Activated CD8-positive, alpha-beta memory T cell treated with anti-CD3 and anti-CD28 coated beads, Interleukin-2, amount 50 U/mL, for 48 hours (primary cell): ENCODE measurements at places on chromosomes 16 and 17.
A peak's percentile ranks its signal among the peaks of the same experiment; 100 is the strongest.

GRCh38 chr16:30982548-30983288, 2.3 kb upstream of the HSD3B7 start:
- no peak for DNase-seq

DNA sequence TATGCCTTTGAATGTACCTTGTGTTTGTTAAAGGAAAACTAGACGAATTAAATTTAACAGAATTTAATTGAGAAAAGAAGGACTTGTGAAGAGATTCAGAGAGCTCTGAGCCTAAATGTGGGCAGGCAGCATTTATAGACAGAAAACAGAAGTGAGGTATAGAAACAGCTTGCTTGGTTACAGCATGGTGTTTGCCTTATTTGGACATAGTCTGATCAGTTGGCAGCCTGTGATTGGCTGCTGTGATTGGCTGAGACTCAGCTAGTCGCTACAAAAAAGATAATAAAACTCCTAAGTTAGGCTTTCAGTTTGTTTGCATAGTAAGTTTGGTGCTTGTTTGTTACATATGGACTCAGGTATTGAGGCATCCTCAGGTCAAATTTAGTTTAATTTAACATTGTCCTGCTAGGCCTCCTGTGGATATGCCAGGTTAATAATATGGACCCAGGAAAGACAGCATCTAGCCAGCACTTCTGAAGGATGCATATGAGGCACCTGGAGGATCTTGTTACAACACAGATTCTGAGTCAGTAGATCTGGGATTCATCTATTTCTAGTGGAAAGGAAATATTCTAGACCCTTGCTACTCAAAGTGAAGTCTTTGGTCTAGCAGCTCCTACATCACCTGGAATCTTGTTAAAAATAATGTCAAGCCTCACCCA, 43.4 kb downstream of the SLFN5 start:
- no peak for DNase-seq

DNA sequence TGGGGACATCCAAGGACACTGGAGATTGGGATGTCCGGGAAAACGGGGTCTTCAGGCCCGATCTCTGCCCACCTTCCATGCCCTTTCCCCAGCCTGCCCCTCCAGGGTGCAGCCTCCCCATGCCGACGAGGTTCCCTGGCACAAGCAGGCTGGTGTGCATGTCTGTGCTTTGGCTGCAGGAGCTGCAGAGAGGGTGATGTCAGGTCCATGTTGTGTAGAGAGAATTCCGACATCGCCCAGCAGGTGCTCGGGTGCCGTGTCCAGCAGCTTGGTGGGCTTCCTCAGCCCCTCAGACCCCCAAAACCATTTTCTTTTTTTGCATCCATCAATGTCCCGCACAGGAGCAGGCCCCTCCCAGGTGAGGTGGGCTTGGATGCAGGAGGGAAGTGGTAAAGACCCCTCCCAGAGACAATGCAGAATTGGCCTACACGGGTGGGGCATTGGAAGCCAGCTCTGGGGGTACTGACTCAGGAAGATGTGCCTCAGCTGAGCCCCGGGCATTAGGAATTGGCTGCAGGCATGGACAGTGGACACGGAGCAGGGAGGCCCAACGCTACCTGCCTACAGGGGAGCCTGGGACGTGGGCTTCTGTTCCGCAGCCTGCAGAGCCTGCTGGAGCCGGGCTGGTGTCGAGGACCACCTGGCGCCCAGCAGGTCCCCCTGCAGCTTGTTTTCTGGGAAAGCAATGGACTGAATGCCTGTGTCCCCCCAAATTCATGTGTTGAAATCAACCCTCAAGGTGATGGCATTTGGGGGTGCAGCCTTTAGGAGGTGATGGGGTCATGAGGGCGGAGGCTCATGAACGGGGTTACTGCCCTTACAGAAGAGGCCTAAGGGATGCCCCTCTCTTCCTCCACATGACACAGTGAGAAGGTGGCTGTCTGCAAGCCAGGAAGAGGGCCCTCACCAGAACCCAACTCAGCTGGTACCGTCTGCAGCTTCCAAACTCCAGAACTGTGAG, 97.5 kb downstream of the METRNL start:
- DNase-seq = peak; percentile 33

- DNase-seq = no peak
Observed at GRCh38 chr16:8798174-8798527, 512 bp downstream of the PMM2 start.

DNA sequence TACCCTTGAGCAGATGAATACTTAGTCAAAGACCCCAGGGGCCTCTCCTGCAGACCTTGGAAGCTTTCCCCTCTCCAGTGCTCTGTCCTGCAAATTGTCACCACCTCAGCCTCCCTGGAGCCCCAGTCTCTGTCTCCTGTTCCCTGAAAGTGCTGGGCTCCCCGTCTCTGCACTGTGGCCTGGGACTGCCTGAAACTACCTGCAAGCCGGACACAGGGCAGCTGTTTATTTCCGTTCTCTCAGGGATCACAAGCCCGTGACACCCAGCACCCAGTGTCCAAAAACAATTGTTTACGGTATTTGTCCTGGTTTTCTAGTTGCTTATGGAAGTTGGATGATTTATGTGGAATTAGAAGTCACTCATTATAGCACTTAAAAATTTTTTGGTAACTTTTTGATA, 81.6 kb upstream of the CHMP6 start:
- no peak for DNase-seq

- DNase-seq = no peak
Observed at GRCh38 chr17:40951011-40951622, 13.7 kb upstream of the KRT23 start.

DNA sequence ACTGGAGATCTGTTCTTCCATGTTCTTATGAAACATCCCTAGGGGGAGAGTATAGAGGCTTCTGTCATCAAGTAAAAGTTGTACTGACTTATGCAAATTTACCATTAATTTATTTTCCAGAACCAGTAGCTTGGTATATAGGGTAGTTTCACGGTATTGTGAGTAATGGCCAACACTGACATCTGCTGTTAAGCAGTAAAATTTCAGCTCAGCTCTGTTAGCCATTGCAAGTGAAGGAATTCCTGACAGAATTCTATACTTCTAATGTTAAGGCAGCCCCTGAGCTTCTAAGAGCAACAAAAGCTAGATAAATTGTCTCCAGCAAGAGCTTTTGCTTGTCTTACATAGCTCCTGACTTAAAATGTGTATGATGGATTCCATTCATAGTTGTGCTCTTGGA, 613.5 kb upstream of the C16orf82 start:
- DNase-seq = no peak

GRCh38 chr17:7408863-7409262, 1.2 kb downstream of the NLGN2 start:
- no peak for DNase-seq

DNA sequence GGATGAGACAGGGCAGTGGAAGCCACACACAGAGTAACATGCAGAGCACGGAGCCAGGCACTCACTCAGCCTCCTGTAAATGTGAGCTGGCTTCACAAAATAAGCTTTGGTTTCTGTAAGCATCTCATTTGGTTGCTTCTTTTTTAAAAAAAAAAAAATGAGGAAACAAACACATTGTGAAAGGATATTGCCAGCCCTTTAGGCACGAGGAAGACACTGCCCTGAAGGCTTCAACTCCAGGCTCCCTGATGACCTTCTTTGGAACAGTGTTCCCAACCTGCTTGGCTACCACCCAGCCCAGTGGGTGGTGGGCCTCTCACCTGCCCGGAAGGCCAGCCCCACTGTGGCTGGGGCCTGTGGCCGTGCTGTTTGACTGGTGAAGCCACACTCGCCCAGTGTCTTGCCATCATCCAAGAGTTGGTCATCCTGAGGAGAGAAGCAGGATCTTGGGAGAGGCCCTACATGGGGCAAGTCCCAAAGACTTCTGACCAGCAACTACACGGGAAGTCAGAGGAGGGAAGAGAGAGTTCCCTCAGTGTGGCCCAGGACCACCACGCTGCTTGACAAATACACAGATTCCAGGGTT, 1.9 kb downstream of the ELOB start:
- DNase-seq = no peak

DNA sequence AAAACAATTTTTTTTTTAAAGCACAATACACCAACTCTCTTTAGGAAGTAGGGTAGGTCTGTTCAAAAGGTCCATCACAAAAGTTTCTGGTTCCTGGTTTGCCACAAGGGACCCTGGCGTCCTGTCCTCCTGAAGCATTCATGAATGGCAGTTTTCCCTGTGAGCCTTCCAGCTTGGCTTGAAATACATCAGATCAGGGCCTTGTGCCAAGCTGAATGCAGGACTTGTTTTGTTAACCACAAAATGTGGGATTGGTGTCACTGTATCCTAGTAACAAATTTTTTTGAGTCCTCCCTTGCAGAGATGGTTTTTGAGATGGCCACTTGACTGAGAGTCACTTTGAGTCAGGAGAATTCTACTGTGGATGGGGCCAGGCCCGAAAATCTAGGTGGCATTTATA, 3.9 kb downstream of the GNAO1 start:
- DNase-seq = no peak

DNA sequence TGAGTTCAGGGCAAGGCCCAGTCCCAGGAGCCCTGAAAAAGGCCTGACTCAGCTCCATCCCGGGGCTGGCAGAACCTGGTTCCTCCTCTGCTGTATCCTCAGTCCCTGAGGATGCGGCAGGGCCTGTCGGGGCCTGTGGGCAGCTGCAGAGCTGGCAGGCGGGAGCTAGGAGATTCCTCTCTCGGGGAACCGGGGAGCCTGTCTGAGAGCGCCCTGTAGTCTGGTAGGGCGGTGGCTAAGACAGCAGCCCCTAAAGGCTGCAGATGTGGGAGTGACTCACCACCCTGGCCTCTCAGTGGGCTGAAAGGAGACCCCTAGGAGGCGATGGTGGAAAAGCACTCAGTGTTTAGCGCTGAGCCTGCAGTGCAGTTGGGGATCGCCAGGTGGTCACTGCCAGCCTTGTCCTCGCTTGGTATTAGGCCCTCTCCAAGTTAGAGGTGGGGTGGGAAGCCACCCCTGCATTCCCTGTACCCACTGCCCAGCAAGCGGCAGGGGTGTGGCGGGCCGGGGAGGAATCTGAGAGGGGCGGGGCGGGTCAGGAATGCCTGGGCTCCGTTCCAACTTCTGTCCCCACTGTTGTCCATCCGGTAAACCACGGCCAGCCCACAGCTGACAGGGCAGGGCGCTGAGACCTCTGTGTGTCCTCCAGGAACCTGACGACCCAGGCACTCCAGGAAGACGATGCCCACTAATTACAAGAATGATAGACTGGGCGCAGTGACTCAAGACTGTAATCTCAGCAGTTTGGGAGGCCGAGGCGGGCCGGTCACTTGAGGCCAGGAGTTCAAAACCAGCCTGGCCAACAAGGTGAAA, 29.5 kb upstream of the CDH1 start:
- no peak for DNase-seq

DNA sequence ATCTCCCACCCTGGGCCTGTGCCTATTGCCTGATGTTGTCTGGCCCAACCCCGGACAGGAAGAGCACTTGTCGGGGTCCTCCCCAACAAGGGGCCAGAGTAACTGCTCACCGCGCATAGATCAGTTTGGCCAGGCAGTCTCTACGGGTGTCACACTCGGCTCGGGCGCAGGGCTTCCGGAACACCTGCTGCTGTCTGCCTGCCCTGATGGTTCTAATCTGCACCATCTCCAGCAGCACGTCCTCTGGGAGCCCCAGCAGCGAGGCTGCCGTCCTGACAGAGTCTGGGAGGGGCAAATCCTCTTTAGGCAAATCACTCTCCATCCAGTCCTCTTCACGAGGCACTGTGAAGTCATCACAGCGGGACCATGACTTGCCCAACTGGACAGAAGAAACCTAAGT, 24.0 kb downstream of the MYO19 start:
- peak; percentile 48 for DNase-seq

DNA sequence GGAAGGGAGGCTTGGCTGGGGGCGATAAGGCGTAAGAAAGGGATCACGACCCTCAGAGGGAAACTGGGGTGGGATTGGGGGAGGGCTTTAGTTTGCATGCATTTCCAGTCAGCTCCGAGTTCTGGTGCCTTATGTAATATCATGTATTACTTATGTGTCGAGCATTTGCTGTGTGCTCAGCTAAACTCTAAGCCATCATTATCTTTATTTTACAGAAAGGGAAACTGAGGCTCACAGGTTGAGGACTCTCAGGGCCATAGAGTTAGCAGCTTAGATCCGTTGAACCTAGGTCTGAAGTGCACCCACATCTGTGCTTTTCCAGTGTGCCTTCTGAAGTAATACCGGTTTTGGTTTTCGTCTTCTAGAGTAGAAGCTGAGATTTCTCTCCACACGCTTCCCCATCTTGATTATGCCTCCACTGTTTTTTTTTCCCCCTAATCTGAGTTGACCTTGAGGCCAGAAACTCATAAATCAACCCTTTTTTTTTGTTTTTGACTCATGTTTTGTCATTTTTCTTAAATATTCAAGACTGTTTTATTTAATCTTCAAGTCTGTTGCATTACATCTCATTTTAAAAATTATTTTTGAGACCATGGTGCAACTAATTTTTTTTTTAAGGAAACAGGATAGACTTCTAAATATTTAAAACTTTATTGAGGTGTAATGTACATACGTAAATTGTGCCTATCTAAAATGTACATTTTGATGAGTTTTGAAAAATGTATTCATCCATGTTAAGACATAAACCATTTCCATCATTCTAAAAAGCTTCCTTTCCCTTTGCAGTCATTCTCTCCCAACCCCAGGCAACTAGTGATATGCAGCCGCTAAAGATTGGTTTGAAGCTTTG, 741 bp downstream of the CYB5B start:
- no peak for DNase-seq

- DNase-seq = peak; percentile 13
Observed at GRCh38 chr17:79650283-79650682, 39.4 kb upstream of the RBFOX3 start.

DNA sequence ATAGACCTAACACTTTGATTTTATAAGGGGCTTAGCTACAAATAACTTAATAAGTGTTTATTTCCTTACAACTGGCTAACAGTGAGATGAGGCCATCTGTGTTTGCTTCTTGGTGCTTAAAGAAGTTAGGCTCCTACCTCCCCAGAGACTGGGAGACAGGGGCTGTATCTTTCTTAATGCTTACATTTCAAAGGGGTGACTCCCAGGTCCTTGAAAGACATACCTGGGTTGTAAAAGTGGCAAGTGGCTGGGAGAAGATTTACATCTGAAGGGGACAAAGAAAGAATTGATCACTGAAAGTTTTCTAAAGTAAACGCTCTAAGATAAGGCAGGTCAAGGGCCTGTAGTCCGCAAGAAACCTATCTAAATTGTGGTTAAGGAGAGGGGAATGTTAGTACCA, 196.8 kb downstream of the CNTNAP4 start:
- DNase-seq = no peak

DNA sequence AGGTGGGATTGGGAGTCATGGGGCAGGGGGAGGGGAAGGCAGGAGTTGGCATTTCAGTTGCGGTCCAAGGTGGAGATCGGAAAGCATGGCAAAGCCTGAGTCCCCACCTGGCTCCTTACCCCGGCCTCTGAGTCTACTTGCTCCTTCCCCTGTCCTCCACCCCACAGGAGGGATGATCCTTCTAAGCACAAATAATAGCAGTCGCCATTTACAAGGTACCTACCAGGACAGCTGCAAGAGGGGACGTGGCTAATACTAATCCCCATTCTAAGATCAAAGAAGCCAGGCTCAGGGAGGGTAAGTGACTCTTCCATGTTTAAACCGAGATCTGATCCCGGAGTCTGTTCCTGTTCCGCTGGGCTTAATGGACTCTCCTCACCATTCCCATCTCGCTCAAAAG, 396.3 kb downstream of the SLC39A11 start:
- no peak for DNase-seq

DNA sequence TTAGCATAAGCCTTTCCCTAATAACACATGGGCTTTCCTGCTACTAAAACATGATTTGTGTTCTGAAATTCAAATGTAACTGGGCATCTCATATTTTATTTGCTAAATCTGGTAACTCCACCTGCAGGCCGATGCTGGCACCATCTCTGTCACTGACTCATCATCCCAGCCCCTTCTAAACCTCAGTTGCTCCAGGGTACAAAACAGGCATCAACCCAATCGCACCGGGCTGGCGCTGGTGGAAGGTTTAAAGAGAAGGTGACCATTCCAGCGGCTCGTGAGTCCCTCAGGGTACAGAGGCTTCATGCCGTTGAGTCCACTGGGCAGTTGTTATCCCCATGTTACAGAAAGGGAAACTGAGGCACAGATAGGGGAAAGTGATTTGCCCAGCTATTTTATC, 27.1 kb downstream of the PPL start:
- DNase-seq = no peak
